ENCODE measurements at places on chromosomes 6 and 20.

DNA sequence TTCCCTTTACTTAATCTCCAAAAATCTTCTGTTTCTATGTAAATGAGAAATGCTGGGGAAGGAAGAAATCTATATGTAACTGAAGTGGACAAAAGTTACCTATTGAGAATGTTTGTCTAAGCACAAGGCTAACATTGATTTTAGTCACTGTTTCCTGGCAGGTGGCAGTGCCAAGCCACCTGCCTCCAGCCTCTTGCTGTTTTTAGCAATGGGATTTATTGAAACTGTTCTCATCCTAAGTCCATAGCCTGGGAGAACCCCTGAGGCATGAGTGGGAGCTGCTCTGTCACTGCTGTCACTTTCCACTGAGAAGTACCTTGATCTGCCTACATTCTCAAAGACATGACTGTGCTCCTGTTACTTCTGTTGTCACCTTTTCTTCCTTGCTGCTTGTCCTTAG lies 14.7 kb downstream of the ENPP3 start:
- no peak for DNase-seq

- no peak for DNase-seq
Observed at GRCh38 chr6:13461805-13462204, 25.6 kb downstream of the GFOD1 start.

GRCh38 chr20:11905460-11906179 lies 12.1 kb upstream of the BTBD3 start:
- DNase-seq, result no peak

GRCh38 chr6:133957780-133958242 lies 4.8 kb downstream of the TBPL1 start:
- DNase-seq, result no peak

- DNase-seq, result no peak
Observed at GRCh38 chr20:18578581-18578980, 9.3 kb upstream of the DTD1 start.
